Stimulated activated CD8-positive, alpha-beta memory T cell treated with anti-CD3 and anti-CD28 coated beads, Interleukin-2, amount 100 ng/mL, for 1 hour (primary cell): ENCODE measurements at places on chromosomes 13 and 19.

- no peak for DNase-seq
Observed at GRCh38 chr19:19485161-19485997, 30.0 kb downstream of the TSSK6 start.

- DNase-seq, result no peak
Observed at GRCh38 chr13:40494513-40494912, 171.9 kb downstream of the FOXO1 start.

GRCh38 chr13:26202365-26202972 lies 19.6 kb downstream of the RNF6 start:
- DNase-seq, result no peak

DNA sequence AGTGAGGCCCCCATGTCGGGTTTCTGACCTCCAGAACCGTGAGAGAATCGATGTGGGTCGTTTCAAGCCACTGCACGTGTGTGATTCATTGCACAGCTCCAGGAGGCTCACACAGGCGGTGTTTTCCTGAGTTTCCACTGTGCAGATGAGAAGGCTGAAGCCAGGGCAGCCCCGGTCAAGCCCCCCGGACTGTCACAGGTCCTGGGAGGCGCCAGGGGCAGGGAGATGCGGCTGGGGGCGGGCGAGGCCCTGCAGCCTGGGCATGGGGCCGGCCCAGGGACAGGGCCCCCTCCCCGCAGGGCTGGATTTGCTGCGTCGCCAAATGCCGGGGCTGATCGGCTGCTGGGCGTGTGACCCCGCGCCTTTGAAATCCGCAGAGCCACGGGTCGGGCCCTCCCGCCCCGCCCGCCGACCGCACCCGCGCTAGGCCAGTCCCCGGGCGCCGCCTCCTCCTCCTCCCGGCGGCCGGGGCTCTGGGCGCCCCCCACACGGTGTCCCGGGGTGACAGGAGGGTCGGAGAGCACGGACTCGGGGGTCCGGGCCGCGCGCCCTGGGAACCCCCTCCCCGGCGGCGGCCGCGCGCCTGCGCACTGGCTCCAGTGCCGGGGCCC lies 9.9 kb upstream of the MKNK2 start:
- no peak for DNase-seq

DNA sequence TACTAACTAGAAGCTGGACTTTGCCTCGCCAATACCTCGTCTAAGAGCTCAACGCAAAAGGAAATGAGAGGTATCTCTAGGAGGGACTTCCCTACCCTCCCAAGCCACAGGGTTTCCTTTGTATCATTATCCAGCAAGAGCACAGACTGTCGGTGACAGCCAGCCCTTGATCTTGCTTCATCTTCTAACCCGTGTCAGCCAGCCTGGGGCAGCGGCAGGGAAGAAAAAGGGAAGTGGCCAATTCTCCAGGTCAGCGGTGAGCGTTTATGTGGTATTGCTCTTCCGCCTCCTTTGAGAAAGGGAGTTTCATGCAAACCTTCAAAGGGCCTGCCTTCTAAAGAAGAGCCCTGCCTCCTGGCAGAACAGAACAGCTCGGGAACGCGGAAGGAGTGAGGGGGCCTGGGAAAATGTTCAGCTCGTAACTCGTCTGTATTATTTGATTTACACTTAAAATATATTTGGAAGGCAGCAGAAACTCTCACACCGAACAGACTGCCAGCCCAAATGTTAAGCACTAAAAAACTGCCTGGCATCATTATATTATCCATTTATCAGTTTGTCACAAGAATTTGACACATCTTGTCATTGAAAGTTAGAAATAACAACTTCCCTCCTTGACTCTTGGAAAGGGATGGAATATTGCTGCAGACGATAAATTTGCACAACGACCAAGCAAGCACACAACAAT lies 41.8 kb downstream of the EFNB2 start:
- no peak for DNase-seq

GRCh38 chr13:26062853-26063444 lies 11.1 kb upstream of the SHISA2 start:
- no peak for DNase-seq

DNA sequence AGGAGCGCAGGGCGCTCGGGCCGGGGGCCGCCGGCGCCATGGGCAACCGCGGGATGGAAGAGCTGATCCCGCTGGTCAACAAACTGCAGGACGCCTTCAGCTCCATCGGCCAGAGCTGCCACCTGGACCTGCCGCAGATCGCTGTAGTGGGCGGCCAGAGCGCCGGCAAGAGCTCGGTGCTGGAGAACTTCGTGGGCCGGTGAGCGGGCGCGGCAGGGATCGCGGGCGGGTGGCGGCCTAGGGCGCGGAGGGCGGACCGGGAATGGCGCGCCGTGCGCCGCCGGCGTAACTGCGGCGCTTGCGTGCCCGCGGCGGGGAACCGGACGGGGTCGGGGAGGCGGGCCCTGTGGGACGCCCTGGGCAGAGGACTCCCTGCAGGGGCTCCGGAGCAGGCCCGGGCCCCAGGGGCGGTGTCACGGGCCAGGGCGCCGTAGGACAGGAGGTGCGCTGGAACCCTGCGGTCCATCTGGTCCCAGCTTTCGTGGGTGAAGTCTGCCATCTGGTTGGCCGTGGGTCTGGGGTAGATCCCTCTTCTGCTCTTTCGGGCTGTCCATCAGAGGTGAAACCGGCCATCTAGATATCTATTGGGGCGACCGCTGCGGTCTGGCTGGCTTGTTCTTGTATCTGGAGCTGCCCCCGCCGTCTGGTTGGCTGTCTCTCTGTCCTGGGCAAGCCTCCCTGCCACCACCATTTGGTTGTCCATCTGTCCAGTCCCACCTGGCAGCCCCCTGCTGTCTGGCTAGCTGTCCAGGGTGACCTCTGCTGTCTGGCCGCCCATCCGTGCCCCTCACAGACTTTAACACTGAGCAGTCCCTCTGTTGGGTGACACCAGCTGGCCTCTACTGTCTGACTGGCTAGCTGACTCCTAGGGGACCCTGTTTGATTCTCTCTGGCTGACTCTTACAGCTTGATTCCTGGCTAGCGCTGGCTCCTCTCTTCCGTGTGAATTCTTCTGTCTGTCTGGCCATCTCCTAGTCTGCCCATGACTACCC lies 622 bp downstream of the DNM2 start:
- DNase-seq, result no peak

DNA sequence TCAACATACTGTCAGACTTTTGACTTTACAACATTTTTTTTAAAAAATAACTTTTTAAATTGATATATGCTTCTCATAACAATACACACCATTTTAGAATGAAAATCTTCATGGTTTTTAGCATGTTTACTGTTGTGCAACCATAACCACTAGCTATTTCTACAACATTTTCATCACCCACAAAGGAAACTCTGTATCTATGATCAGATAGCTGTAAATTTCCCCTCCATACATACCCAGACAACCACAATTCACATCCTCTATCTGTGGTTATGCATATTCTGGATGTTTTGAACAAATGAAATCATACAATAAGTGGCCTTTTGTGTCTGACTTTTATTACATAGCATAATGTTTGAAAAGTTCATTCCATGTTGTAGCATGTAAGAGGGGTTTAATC lies 1666.0 kb downstream of the EFNB2 start:
- no peak for DNase-seq

DNA sequence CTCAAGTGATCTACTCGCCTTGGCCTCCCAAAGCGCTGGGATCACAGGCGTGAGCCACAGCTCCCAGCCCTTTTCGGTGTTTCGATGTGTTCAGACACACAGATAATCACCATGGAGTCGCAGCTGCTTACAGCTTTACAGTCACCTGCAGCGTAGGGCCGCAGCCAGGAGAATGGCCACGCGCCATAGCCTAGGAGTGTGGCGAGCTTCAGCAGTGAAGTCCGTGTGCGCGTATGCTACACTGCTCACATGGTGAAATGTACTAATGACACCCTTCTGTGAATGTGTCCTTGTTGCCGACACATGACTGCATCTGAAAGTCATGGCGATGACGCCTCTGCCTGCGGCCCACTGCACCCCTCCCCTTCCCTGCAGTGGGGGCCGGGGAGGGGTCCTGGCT lies 23.6 kb downstream of the AP3D1 start:
- no peak for DNase-seq
